NCI-H774 (cell line): ENCODE measurements at places on chromosomes 16 and 17.

DNA sequence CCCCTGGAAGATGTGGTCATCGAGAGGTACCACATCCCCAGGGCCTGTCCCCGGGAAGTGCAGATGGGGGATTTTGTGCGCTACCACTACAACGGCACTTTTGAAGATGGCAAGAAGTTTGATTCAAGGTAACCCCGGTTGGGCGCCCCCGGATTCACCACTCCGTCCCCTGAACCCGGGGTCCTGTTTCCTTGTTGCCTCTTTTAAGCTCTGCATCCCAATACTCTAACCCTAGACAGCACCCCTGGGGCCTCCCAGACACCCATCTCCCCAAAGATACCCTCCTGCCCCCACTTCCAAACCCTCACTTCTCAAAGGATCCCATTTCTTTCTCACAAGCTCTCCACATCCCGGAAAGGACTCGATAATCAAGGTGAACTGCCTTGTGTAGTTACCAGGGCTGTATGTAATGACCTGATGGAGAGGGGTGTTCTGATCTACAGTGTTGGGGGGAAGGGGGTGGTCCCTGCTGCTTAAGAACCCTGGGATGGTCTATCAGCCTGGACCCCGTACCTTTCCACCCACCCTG lies 412 bp downstream of the FKBP10 start:
- no peak for DNase-seq

- no peak for DNase-seq
These were observed 23.4 kb downstream of the RBL2 start for GRCh38 chr16:53457670-53458069.

GRCh38 chr16:51766739-51767138 lies 615.7 kb upstream of the SALL1 start:
- DNase-seq, result no peak

- DNase-seq, result no peak
These were observed 190.7 kb downstream of the KATNIP start for GRCh38 chr16:27740496-27741201.

GRCh38 chr17:42284024-42284369 lies 4.3 kb upstream of the STAT5A start:
- no peak for DNase-seq

- no peak for DNase-seq
These were observed 639.1 kb downstream of the MAF start for GRCh38 chr16:78961464-78961863.

- DNase-seq, result peak; percentile 78
These were observed 4.4 kb upstream of the ARMC7 start for GRCh38 chr17:75105126-75106080.

GRCh38 chr17:46800573-46800972 lies 17.9 kb downstream of the WNT3 start:
- DNase-seq, result no peak
